HT1080 (cell line): ENCODE measurements at places on chromosomes 6 and 20. TPM values are rescaled to one million over a fixed set of nuclear protein-coding genes. Genes with fewer than 3 reads are reported as not detected.

BMP6 gene
- total RNA-seq = 3.2 and 4.0 TPM in 2 replicates

SPATA25 gene
- 0.33 and 0.34 TPM in 2 replicates for total RNA-seq

PSORS1C2 gene
- not detected in 2 replicates for total RNA-seq

GRCh38 chr6:1231941-1232340 is 80.0 kb upstream of the FOXQ1 start:
- no peak for DNase-seq

SNAP25 gene
- 2.1 and 2.9 TPM in 2 replicates for total RNA-seq

RNF114 gene
- total RNA-seq = 78.7 and 84.9 TPM in 2 replicates

COX4I2 gene
- not detected in 2 replicates for total RNA-seq

GRCh38 chr6:3957321-3957720 is 108.1 kb downstream of the FAM50B start:
- DNase-seq = no peak

GRCh38 chr6:79269877-79270276 is 35.4 kb upstream of the HMGN3 start:
- DNase-seq = peak; percentile 47

DNA sequence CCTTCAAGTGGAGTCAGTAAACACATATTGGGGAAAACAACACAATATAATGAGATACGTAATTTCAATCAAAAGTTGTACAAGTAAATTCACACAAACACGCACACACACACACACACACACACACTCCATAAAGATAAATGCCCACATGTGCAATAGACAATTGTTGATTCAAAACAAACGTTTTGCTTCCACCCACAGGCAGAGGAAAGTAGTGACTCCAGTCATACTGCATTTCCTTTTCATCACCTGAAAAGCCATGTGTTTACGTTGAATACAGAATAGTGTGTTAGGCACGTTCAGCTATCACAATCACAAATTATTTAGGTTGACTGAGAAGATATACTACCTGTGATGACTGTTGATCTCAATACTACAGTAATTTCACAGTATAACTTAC is 443.8 kb upstream of the MANEA start:
- peak; percentile 4 for DNase-seq

GRCh38 chr6:100112855-100113508 is 119.0 kb upstream of the MCHR2 start:
- no peak for DNase-seq

DNA sequence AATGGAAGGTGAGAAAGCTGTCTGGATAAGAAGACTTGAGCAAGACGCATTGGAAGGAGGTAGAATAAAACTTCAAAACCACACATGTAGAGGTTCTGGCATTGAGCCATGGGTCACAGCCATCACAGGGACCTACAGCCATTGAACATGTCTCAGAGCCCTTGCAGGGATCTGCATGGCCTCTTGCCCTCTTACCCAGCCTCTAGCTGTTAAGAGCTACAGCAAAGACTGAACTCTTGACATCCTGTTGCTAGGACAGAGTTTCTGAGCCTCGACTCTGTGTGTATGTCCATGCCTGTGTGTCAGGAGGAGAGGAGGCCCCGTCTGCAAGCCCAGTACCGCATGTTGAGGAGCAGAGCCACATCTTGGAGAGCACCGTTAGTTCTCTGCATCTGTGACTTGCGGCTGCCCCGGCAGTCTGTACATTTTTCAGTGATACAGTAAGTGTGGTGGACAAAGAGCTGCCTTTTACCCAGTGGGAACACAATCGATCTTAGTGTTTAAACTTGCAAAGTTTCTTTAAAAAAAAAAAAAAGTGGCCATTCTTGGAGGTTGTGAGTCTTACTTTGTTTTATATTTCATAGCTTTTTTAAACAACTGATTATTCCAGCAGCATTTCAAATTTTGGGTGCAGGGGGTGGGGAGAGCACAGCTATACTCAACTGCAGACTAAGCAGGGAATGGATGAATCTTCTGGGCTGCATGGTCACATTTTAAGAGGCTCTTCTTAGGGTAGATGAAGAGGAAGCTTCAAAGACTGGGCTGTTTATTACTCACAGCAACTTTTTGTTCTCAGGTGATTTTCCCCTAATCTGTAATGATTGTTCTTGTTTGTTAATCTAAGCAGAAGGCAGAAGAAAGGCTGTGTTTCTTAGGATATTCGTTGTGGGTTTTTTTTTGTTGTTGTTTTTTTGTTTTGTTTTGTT is 88.5 kb downstream of the TBC1D7 start:
- DNase-seq = no peak

DNA sequence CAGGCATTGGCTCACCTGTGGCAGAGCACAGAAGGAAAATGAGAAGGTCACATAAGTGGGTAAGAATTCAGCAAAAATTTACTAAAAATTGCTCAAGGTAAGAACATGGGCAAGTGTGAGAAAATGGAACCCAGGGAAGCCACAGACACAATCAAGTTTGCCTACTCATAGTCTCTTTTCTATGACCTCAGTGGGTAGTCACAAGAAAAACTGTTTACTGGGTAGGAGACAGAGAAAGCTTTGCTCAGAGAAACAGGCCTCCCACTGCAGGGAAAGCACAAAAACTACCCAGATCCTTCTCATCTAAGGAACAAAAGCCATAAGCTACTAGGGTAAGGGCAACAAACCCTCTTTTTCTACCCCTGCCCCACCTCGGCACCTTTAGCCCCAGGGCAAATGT is 35.2 kb downstream of the FAM184A start:
- no peak for DNase-seq

DNA sequence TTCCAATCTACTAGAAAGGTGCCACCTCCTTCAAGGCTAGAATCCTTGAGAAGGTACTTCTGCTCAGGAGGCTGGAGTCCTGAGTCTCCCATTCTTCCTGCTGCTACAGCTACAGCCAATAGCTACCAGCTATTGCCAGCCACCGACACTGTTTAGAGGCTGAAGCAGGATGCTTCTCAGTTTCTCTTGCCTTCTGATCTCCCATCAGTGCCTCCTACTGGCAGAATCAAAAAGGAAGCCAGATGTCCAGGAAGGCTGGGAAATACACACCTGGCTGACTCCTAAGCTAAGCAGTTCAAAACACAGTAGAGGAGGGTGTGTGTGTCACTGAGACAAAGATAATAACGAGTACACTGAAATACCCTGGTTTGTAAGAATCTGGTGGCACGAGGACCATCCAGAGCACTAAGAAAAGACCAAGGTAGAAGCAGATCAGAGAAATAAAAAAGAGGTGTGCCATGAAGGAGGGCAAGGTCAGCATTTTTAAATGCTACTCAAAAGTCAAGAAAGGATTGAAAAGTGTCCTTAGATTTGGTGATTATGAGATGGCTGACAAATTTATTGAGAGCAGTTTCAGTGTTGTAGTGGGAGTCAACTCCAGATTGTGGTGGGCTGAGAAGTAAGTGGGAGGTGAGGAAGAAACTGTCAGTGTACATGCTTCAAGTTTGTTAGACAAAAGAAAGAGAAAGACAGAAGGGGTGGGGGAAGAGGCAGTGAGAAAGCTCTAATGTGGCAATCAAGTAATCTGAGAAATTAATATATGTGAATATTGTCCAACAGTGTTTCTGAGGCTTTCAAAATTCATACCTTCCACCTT is 2.3 kb upstream of the HLA-DMA start:
- peak; percentile 30 for DNase-seq

- DNase-seq = no peak
These were observed 3.6 kb upstream of the BPIFB1 start for GRCh38 chr20:33279261-33279910.

HEY2 gene
- total RNA-seq = 0.16 and 0.23 TPM in 2 replicates
